Activated T-cell treated with anti-CD3 and anti-CD28 coated beads for 24 hours (primary cell): ENCODE measurements at places on chromosomes 7 and 10.

DNA sequence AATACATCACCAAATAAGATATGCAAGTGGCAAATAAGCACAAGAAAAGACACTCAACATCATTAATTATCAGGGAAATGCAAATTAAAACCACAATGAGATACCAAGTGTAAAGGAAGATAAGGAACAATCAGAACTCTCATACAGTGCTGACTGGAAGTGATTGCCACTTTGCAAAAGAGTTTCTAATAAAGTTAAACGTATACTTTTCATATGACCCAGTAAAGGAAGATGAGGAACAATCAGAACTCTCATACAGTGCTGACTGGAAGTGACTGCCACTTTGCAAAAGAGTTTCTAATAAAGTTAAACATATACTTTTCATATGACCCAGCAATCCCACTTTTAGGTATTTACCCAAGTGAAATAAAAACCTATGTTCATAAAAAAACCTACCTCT lies 12.2 kb upstream of the JMJD1C start:
- DNase-seq = no peak

- no peak for DNase-seq
Observed at GRCh38 chr7:132307465-132307864, 268.8 kb downstream of the PLXNA4 start.

GRCh38 chr10:72692744-72692993 lies 726 bp downstream of the MCU start:
- no peak for DNase-seq

DNA sequence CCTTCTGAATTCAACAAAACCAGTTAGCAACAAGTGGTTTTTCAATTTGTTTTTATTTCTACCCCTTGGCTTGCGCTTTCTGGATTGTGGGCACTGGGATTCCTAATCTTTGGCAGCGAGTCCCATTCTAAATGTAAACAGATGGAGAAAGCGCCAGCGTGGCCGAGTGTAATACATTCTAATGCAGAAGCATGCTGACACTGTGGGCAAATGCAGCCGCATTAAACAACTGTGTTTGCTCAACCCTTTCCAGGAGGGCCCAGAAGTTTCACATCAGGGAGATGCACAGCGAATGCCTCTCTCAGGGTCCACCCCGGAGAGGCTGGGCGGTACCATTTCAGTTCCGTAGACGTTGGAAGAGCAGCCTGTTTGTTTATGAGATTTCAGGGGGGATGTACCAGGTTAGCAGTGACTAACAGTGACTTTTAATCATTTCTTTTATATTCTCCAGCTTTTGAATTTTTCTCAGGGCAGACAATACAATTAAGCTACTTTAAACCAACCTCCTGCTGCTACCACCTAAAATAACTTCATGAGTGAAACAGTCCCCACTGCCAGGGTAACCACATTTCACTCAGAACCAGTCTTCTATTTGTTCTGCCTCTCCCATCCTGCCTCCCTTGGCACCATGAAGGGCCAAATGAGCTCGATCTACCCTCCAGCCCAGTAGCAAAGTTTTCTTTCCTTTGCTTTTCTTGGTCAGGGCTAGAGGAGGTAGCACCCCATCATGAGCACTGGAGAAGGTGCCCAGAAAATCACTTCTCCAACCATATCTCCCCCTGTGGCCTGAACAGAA lies 164.2 kb upstream of the ITGB1 start:
- DNase-seq = no peak

DNA sequence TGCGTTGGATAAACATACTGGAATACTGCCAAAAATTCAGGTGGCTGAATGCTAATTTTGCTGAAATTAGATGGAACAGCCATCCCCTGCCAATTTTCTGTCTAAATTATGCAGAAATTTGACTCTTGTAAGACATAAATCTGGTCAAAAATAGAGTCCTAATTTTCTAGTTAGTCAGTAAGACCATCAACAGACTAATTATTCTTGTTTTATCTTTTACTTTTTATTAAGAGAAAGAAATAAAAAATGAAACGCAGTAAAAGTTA lies 110.3 kb upstream of the GATA3 start:
- no peak for DNase-seq

- no peak for DNase-seq
Observed at GRCh38 chr10:80068270-80068669, 10.2 kb upstream of the TMEM254 start.

DNA sequence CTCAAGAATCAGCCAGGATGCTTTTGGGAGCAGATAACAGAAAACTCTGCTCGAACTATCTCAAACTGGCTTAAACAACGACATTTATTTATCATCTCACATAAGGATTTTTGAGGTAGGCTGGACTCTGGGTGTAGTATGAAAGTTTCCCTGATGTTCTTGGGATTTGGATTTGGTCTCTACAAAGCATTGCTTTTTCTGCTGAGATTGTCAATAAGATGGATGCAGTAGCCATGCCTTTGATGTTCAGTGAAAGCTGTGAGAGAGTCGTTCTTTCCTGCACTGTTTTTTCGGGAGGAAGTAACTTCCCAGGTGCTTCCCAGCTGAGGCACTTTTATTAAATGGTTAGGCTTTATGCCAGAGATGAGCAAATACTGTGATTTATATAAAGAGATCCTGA lies 181.1 kb downstream of the PRKG1 start:
- no peak for DNase-seq

DNA sequence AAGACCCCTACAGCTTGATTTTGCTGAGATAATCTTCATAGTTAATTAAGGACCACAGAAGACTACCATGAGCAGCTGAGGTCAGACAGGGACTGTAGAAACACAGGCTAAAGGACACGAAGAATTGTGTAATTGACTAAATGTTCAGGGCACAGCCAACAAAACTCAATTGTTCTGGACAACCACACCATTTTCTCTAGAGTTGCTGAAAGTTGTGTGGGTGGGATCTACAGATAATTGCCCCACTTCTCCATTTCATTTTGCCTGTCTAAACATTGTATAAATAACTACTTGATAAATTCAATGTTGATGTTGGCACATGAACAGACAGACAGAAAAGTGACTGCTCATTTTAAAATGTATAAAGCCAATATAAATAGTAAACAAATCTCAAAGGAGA lies 39.0 kb upstream of the SLC16A12 start:
- DNase-seq = no peak

DNA sequence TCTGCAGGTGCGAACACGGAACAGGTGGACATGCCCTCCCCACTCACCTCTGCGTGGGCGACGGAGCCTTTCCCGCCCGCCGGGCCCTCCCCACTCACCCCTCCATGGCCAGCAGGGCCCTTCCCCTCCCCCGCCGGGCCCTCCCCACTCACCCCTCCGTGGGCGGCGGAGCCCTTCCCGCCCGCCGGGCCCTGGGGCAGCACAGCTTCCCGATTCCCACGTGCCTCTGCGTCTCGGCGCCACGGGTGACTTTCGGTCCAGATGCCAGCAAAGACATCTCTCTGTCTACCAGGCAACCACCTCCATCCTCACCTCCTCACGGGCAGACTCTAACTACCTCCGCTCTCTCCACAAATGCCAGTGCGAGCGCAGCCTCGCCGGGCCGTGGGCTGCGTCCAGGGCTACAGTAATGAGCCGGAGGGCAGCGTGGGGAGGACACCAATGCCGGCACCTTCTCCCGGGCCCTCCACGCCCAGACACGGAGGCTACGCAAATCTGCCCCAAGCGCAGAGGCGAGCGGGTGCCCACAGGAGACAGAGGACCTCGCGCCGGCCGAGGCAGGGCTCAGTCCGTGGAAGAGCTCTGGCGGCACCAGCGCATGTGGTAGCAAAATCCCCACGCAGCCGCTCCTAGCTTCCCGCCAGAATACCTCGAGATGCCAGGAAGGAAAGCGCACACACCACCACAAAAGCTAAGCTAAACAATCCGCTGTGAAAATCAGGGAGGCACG lies 21.8 kb downstream of the GPER1 start:
- no peak for DNase-seq

- DNase-seq = no peak
Observed at GRCh38 chr10:128943111-128943510, 523.9 kb upstream of the MGMT start.

DNA sequence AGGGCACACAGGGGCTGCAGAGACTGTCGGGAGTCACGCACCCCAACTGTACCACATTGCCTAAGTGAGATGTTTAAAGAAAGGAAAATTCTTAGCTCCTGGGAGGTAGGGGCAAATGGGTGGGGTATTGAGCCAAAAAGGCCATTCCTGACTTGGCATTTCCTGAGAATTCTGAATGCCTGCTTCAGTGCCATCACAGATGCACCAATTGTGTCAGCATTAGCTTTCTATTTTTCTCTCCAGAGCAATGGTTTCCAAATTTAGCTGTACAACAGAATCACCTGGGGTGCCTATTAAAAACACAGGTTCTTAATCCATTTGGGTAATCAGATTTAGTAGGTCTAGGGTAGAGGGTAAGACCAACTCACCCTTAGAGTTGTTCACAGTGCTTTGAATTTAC lies 43.1 kb downstream of the LSMEM1 start:
- no peak for DNase-seq

- DNase-seq = no peak
Observed at GRCh38 chr10:104515678-104516199, 125.4 kb upstream of the SORCS3 start.

GRCh38 chr7:8765374-8765773 lies 332.0 kb downstream of the NXPH1 start:
- no peak for DNase-seq

GRCh38 chr7:99579281-99579955 lies 18.6 kb upstream of the TMEM225B start:
- no peak for DNase-seq

GRCh38 chr7:28083164-28083997 lies 97.2 kb downstream of the JAZF1 start:
- DNase-seq = no peak

- DNase-seq = no peak
Observed at GRCh38 chr10:102777711-102778453, 34.1 kb downstream of the WBP1L start.

DNA sequence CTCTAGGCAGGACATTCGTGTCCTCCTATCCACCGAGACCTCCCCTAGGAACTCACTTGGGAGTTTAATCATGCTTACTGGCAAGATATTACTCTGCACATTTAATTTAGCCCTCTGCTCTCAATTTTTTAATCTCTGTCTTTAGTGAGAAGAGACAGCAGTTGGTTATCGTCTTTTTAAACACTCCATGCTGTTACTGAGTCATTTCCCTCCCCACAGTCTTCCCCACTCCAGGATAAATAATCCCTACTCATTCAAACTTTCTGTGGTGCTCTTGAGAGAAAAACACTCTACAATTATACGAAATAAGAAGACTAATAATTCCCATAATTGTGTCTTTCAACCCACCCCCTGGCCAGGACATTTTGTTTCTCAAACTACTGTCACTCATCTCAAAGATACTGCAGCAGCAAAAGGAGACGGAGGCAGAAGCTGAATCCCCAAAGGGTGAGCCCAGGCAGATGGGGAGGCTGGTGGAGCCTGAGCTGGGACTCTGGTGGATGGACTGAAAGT lies 84.2 kb downstream of the ANK3 start:
- DNase-seq = no peak

GRCh38 chr10:22652988-22653481 lies 61.3 kb downstream of the PIP4K2A start:
- no peak for DNase-seq

- DNase-seq = peak; percentile 42
Observed at GRCh38 chr10:100518761-100519241, 860 bp downstream of the SEC31B start.

GRCh38 chr10:49350846-49351532 lies 44.9 kb downstream of the DRGX start:
- DNase-seq = no peak

- DNase-seq = no peak
Observed at GRCh38 chr10:14259696-14260566, 70.8 kb downstream of the FRMD4A start.

GRCh38 chr10:895324-895723 lies 36.2 kb downstream of the LARP4B start:
- no peak for DNase-seq

DNA sequence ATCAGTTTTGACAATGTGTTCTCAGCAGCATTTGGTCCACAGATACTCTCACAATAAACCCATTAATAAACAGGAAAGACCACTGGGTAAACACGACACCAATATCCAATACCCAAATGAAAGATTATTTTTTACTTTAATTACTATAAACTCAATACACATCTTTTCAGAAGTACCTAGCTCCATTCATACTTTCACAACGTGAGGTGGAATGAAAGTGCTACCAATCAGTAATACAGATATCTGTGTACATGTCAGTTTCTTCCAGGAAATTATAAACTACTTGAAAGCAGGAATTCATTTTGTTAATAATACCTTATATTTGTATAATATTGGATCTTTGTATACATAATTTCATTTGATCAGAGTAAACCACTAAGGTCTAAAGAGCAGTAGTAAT lies 11.9 kb downstream of the CDK6 start:
- no peak for DNase-seq

GRCh38 chr10:96222441-96222840 lies 48.9 kb downstream of the BLNK start:
- no peak for DNase-seq

DNA sequence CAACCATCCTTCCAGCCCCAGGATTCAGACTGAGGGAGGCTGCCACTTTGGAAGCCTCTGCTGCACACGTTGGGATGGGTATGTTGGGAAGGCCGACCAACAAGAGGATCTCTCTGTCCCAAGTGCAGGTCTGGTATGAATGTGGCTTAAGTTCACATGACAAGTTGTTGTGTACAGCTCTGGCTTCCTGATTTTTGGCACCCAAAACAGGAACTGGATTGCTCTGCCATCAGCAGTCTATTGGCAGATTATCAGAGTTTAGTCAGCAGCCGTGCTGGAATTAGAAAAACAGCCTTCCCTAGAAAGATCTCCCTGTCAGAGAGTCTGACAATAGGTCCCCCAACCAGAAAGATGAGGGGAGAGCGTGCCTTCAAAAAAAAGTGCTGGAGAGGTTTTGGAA lies 66.9 kb downstream of the GOLGA7B start:
- no peak for DNase-seq

- no peak for DNase-seq
Observed at GRCh38 chr7:112510001-112510742, 29.4 kb downstream of the LSMEM1 start.

DNA sequence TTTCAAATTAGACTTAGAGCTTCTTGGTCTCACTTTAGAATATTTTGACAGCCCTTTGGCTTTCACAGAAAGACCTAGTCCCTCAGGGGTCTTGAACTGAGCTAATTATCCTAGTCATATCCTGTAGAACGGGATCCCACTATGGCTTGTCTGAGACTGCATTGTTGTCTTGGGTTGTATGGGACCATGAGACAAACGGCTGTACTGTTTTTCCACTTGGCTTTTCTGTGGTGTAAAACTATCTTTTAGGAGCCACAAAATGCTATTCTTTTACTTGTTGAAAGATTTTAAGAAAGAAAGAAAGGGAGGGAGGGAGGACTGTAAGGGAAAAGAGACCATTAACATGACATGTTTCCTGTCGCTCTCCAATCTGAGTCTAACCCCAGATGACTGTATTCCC lies 432.5 kb downstream of the AUTS2 start:
- DNase-seq = no peak

DNA sequence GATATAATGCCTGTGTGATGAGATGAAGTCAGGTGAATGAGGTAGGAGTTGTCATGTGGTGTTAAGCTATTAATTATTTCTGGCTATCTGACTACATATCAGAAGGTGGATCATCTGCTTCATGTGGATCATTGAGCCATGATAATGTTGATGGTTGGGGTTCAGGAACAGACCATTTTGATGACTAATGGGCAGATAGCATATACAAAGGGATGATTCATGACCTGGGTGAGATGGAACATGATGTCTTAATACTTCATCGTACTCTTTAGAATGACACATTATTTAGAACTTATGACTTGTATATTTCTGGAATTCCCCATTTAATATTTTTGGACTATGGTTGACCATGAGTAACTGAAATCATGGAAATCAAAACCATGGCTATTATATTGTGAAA lies 155.1 kb downstream of the OR13A1 start:
- no peak for DNase-seq
